Motor neuron (in vitro differentiated cells): ENCODE measurements at places on chromosomes 16 and 17. TPM values are rescaled to one million over a fixed set of nuclear protein-coding genes. Genes with fewer than 3 reads are reported as not detected.

The CFAP97D1 gene
- total RNA-seq, result 0.31 TPM in 1 of 2 replicates, not detected in the other

The BCL6B gene
- 0.41 and 0.73 TPM in 2 replicates for total RNA-seq

The ASPA gene
- total RNA-seq, result not detected in 2 replicates

The SAMD14 gene
- total RNA-seq, result 10.4 and 14.1 TPM in 2 replicates

The HEATR9 gene
- 0.18 and 0.42 TPM in 2 replicates for total RNA-seq

The CDIPT gene
- 55.8 and 58.5 TPM in 2 replicates for total RNA-seq

The NEUROD2 gene
- 0.14 and 0.17 TPM in 2 replicates for total RNA-seq

The HOXB8 gene
- 48.5 and 56.1 TPM in 2 replicates for total RNA-seq

The TAC4 gene
- total RNA-seq, result not detected in 2 replicates

The AATF gene
- 58.8 and 59.3 TPM in 2 replicates for total RNA-seq

The SPPL2C gene
- 0.07 and 0.30 TPM in 2 replicates for total RNA-seq

The SLC16A13 gene
- total RNA-seq, result 0.61 and 1.1 TPM in 2 replicates

The SYNGR3 gene
- total RNA-seq, result 19.9 and 21.9 TPM in 2 replicates

The TBC1D3G gene
- not detected in 2 replicates for total RNA-seq

The TP53TG3 gene
- total RNA-seq, result 0.56 TPM in 1 of 2 replicates, not detected in the other
